ENCODE measurements at places on chromosomes 1 and 21.

DNA sequence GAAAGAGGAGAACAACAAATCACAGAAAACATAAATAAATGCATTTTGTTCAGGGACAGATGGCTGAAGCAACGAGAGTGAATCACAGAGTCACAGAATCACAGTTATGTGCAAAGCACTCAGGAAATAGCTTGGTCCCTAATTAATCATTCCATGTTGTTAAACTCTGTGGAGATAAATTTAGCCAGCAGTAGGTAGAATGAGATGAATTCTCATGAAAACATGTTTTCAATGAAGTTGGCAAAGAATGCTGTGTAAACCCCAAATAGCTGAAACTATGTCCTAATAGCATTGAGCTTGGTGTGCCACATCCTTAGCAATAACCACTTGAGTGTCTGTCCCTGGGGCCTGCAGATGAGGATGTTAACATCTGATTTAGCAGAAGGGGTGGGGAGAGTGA is 20.4 kb downstream of the LEPR start:
- no peak for DNase-seq

GRCh38 chr1:111852261-111852721 is 96.6 kb downstream of the DDX20 start:
- no peak for DNase-seq

- DNase-seq, result no peak
These were observed 76.8 kb upstream of the SOX13 start for GRCh38 chr1:203996126-203996525.

DNA sequence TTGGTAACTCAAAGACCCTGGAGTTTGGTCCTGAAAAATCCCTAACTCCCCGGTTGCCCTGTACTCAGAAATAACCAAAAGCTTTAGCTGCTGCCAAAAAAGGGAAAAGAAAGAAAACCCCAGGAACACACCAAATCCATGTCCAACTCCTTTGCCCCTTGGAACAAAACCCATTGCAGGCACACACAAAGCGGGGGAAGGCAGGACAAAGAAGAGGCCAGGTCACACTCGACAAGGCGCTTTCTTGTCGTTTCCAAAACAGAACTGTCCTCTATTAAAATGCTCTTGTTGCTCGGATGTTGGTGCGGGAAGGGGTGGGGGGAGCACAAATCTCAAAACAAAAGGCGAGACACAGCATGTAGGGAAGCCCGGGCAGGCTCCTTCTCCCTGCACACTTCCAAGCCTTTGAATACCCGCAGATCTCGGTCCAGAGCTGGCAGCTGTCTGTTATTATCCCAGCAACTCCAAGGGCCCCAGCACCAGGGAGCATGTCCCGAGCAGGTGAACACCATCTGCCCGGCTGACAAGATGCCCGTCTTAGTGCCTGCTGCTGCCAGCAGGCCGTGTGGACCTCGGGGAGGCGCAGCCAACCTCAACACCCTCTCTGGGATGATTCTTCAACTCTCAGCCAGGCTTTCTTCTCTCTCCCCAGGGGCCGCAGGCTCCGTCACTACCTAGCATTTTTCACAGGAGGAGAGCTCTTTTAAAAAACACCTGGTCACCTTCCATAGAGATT is 96.4 kb downstream of the SSBP3 start:
- DNase-seq, result no peak

- no peak for DNase-seq
These were observed 176.7 kb downstream of the LYPLAL1 start for GRCh38 chr1:219350172-219350931.
